Airway epithelial cell (primary cell): ENCODE measurements at places on chromosomes 5 and 9. TPM values are rescaled to one million over a fixed set of nuclear protein-coding genes. Genes with fewer than 3 reads are reported as not detected.

PCDHB3 gene
- total RNA-seq = 0.05 TPM in 1 of 2 replicates, not detected in the other

ZNF474 gene
- 1.1 TPM in 1 of 2 replicates, not detected in the other for total RNA-seq

ITK gene
- total RNA-seq = not detected in 2 replicates

PCDHA1 gene
- total RNA-seq = 0.14 TPM in 2 replicates

SLC6A3 gene
- total RNA-seq = not detected in 2 replicates

MZB1 gene
- not detected in 2 replicates for total RNA-seq

SNCAIP gene
- total RNA-seq = 0.09 and 0.14 TPM in 2 replicates

CATSPER3 gene
- 0.07 TPM in 1 of 2 replicates, not detected in the other for total RNA-seq

CENPP gene
- 2.3 and 4.8 TPM in 2 replicates for total RNA-seq

PCA3 gene
- not detected in 2 replicates for total RNA-seq

PRR16 gene
- total RNA-seq = 0.74 and 0.78 TPM in 2 replicates

GPR151 gene
- total RNA-seq = not detected in 2 replicates

SPATA31E1 gene
- total RNA-seq = not detected in 2 replicates

PDE6A gene
- 0.07 TPM in 1 of 2 replicates, not detected in the other for total RNA-seq

BAAT gene
- total RNA-seq = 0.05 and 0.07 TPM in 2 replicates

HAVCR2 gene
- not detected in 2 replicates for total RNA-seq

HNRNPK gene
- total RNA-seq = 498 and 524 TPM in 2 replicates

LMNB1 gene
- 64.5 and 85.3 TPM in 2 replicates for total RNA-seq

ACOT12 gene
- not detected in 2 replicates for total RNA-seq

FYB1 gene
- 0.99 and 3.6 TPM in 2 replicates for total RNA-seq

GFRA3 gene
- total RNA-seq = not detected in 2 replicates

CHD1 gene
- total RNA-seq = 15.2 and 26.8 TPM in 2 replicates

MARCOL gene
- total RNA-seq = not detected in 2 replicates

HAVCR1 gene
- total RNA-seq = not detected in 2 replicates

CNOT8 gene
- total RNA-seq = 50.0 and 54.4 TPM in 2 replicates

NR2F1-AS1 gene
- total RNA-seq = 0.56 TPM in 1 of 2 replicates, not detected in the other

GKAP1 gene
- total RNA-seq = 0.56 and 3.5 TPM in 2 replicates

PLAC8L1 gene
- total RNA-seq = not detected in 2 replicates

TXNDC8 gene
- not detected in 2 replicates for total RNA-seq

TAF11L4 gene
- not detected in 2 replicates for total RNA-seq

PCDHGA7 gene
- 0.92 and 1.2 TPM in 2 replicates for total RNA-seq

DMRT2 gene
- total RNA-seq = 2.6 and 4.0 TPM in 2 replicates

IFNE gene
- 2.9 and 3.5 TPM in 2 replicates for total RNA-seq

PRUNE2 gene
- 0.07 TPM in 1 of 2 replicates, not detected in the other for total RNA-seq

CDC20B gene
- total RNA-seq = not detected in 2 replicates

TMEM215 gene
- not detected in 2 replicates for total RNA-seq

CMBL gene
- total RNA-seq = 0.98 and 3.1 TPM in 2 replicates

SLIT3 gene
- 0.88 and 1.3 TPM in 2 replicates for total RNA-seq

DBH gene
- total RNA-seq = not detected in 2 replicates

CA9 gene
- 39.5 and 44.6 TPM in 2 replicates for total RNA-seq

GLT6D1 gene
- total RNA-seq = not detected in 2 replicates

NUP155 gene
- total RNA-seq = 20.2 and 25.5 TPM in 2 replicates

RETREG1 gene
- 0.35 TPM in 1 of 2 replicates, not detected in the other for total RNA-seq

IQGAP2 gene
- total RNA-seq = not detected in 2 replicates

ECSCR gene
- total RNA-seq = not detected in 2 replicates

PCDHGA2 gene
- 0.42 and 0.79 TPM in 2 replicates for total RNA-seq

GNPDA1 gene
- 31.4 and 46.5 TPM in 2 replicates for total RNA-seq

S1PR3 gene
- 0.70 and 2.4 TPM in 2 replicates for total RNA-seq

FBXW5 gene
- 147 and 164 TPM in 2 replicates for total RNA-seq

TRIM7 gene
- total RNA-seq = 66.5 and 84.9 TPM in 2 replicates

SLC6A7 gene
- total RNA-seq = not detected in 2 replicates

C5 gene
- 0.46 and 0.56 TPM in 2 replicates for total RNA-seq

SPINK7 gene
- total RNA-seq = 4.2 and 14.1 TPM in 2 replicates
